Stimulated activated CD4-positive, alpha-beta T cell treated with anti-CD3 and anti-CD28 coated beads, Interleukin-4, amount 100 ng/mL, for 4 hours (primary cell): ENCODE measurements at places on chromosomes 2 and 18.

DNA sequence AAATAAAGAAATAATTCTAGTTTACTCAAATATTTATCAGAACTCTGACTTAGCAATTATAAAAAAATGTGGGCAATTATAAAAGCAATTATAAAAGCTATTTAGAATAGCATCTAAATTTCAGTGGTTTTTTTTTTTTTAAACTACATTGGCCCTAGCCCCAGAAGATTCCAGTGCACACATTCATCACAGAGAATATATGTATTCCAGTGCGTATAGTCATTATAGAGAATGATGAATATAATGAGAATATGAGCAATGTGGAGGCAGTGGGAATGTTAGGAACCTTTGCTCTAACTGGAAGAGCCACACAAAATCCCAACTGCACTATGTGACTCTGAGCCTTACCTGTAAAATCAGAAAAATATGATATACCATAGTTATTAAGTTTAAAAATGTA, 10.5 kb downstream of the MAP3K2 start:
- no peak for DNase-seq

- DNase-seq = no peak
Measured at GRCh38 chr18:59921384-59921891, 21.6 kb downstream of the PMAIP1 start.

GRCh38 chr2:45342-46130, 769 bp downstream of the FAM110C start:
- peak; percentile 12 for DNase-seq

DNA sequence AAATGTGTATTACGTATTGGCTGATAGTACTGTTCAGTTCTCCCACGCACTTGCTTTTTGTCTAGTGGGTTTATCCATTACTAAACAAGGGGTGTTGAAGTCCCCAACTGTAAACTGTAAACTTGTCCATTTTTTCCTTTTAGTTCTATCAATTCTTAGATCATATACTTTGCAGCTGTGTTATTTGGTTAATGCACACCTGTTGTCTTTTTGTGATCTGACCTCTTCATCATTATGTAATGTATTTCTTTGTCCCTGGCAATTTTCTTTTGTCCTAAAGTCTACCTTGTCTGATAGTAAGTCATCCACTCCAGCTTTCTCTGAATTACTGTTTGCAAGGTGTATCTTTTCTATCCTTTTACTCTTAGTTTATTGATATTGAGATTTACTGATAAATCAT, 21.9 kb downstream of the MCEE start:
- no peak for DNase-seq
